MV-4-11 (cell line): ENCODE measurements at places on chromosomes 6 and 20.
A peak's percentile ranks its signal among the peaks of the same experiment; 100 is the strongest.

- no peak for DNase-seq
These were observed 375.5 kb downstream of the PAX1 start for GRCh38 chr20:22080985-22081384.

- DNase-seq, result peak; percentile 32
These were observed 3.1 kb downstream of the B3GALT4 start for GRCh38 chr6:33279971-33280511.

- no peak for DNase-seq
These were observed 322.8 kb downstream of the FARS2 start for GRCh38 chr6:5584078-5584482.

DNA sequence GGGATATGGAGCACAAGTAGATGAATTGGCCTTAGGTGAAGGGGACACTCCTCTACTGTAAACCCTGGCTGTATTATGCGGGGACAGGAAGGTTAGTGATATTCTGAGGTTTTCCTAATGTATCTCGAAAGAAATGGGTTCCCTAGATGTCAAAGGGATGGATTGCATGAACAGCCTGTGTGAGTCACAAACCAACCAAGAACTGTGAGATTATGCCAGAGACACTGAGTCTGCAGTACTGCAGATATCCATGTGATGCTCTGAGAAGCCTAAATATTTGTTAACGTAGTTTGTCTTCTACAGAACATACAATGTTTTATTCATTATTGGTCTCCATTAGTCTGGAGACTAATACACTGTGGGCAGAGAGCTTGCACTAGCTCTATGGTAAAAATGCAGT is 182.2 kb downstream of the AKAP7 start:
- DNase-seq, result no peak

DNA sequence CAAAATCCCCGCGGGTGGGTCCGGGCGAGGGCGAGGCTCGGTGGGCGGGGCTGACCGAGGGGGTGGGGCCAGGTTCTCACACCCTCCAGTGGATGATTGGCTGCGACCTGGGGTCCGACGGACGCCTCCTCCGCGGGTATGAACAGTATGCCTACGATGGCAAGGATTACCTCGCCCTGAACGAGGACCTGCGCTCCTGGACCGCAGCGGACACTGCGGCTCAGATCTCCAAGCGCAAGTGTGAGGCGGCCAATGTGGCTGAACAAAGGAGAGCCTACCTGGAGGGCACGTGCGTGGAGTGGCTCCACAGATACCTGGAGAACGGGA is 809 bp downstream of the HLA-G start:
- DNase-seq, result no peak

DNA sequence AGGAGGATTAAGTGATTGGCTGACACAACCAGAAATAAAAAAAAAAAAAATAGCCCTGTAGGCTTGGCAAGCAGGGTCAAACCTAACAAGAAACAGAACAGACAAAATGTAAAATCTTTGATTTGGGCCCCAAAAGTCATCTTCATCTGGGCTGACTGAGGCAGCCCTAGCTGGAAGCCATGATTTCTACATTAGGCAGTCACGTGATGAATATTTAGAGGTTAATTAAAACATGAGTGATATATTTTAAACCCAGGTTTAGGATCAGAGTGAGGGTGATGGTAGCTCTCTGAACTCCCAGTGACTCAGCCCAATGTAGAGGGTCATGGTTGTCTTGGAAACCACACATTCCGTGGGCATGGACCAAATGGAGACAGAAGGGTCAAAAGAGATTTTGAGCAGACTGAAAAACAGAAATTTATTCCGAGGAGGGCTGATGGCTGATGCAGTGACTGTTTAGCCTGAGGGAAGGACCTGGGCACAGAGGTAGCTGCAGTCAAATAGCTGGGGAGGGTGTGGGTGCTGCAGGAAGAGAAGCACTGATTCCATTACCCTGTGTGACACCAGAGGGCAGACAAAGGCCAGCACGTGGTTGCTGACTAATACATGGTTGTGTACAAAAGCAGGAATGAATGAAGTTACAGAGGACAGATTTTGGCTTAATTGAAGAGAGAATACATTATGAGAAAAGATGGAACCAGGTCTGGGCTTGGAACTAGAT is 573.1 kb upstream of the CHD6 start:
- no peak for DNase-seq

DNA sequence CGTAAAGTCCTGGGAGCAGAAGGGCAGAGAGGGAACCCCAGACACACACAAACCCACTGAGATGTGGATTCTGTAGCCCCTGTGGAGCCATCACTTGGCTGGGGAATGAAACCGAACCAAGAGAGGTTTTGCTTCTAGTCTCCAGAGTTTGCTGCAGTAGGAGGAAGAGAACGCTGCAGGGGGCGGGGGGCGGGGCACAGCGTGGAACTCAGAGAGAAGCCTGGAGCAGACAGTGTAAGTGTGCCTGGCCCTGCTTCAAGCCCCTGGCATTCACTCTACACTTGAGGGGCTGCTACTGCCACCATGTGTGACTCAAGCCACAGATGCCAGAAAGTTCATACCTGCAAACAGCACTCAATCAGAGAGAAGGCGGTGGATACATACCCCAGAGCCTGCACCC is 18.9 kb downstream of the GABRR1 start:
- no peak for DNase-seq

GRCh38 chr6:160917572-160917971 is 74.0 kb upstream of the MAP3K4 start:
- DNase-seq, result no peak

DNA sequence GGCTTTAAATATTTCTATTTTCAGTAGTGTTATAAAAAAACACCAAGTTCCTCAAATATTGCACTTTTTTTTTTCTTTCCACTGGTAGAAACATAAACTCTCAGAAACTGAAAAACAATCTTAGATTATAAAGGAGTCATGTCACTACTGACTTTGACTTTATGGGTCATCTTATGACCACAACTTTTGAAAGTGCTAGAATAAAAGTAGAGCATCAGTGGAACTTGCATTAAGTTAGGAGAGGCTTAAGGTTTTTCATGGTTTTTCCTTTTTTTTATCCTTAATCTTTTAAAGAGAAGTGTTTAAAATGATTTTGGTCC is 56.6 kb upstream of the SUPT3H start:
- peak; percentile 65 for DNase-seq

DNA sequence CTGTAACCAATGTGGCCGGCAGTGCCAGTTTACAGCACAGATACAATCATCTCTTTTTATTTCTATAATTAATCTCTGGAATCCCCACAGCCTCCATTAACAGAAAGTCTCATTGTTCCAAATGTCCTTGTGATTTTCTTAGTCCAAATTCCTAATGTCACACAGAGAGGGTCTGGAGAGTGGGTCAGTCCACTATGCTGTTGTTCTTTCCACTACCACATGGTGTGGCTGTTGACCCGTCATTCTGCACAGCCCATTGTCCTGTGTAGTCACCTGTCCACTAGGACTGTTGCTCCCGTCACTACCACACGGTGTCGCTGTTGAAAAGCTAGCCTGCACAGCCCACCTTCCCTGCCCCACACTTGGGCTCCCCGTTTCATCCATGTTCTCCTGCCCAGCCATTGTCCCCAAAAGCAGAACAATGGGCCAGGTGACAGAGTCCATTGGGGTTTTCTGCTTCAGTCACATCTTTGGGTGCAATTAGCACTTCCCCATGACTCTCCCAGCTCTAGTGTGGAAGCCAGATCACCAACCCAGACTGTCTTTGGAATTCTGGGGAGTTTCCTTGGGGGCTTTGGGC is 8.6 kb upstream of the LBP start:
- DNase-seq, result peak; percentile 32

- no peak for DNase-seq
These were observed 8.7 kb upstream of the PTPRA start for GRCh38 chr20:2864626-2865025.

- no peak for DNase-seq
These were observed 6.7 kb downstream of the SDC4 start for GRCh38 chr20:45341579-45341938.

DNA sequence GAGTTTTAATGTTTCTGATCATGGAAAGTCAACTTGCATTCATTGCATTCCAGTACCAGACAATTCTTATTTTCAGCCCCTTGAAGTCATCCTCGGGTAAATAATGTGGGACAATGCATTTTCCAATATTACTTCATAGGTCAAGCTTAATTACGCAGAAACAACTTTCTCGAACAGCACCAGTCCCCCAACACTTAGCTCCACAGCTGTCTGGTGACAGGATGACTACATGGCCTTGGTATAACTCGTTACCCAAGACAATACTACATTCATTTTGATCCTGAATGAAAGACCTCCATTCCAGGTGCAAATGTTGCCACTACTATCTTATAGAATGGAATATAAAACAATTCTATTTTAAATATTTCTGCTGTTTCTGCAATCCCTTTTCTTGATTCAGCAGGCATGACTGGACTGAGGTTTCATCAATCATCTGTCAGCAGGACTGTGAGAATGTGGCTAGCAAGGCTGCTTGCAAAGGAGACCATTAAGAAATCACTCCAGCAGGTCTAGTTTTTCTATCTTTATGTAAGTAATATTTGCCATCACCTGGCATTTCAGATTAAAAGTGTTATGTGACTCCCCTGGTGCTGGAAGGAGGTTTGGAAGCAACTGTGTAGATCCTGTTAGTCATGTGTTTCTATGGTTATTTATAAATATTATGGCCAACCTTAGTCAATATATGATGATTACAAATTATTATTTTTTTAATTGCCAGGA is 147.9 kb downstream of the HAO1 start:
- no peak for DNase-seq

- no peak for DNase-seq
These were observed 18.5 kb downstream of the DST start for GRCh38 chr6:56624046-56624727.

GRCh38 chr6:128500014-128500413 is 20.4 kb downstream of the PTPRK start:
- no peak for DNase-seq

- DNase-seq, result no peak
These were observed 1.2 kb downstream of the MAK start for GRCh38 chr6:10837009-10837621.

DNA sequence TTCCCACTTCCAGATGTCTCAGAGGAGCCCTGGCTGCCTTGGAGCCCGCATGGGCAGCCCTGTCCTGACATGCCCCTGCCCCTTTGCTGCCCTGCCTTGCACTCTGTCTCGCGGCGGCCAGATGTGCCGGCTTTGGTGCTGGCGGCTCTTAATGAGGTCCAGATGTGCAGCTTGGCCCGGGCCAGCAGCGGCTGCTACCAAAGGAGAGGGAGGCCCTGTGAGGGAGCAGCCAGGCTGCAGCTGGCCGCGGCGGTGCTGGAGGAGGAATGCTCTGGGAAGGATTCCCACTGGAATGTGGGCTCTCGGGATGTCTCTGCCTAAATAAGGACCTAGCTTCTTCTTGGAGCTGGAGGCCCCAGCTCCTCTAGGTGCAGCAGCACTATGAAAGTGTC is 72.4 kb downstream of the FGD2 start:
- DNase-seq, result no peak

- DNase-seq, result peak; percentile 99
These were observed 19.8 kb downstream of the SIRPD start for GRCh38 chr20:1537731-1538058.

GRCh38 chr6:2360126-2360525 is 114.7 kb upstream of the GMDS start:
- no peak for DNase-seq

DNA sequence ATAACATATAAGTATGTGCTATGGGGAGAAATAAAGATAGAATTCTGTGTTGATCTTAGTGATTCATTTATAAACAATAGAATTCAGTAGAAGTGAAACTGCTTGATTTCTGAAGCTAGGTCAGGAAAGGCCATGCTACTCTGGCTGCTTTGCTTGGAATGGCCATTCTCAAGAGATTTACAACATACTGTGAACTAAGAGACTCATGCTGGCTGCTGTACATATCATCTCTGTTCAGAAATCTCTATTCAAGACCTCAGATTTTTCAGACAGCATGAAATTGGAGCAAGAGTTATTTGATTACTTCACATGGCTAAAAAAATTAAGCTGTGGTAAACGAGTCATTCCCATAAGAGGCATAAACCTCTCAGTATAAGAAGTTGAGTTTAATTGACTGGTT is 662.6 kb downstream of the BCKDHB start:
- DNase-seq, result no peak

- DNase-seq, result no peak
These were observed 427.1 kb downstream of the CD83 start for GRCh38 chr6:14544666-14545065.

GRCh38 chr6:114277220-114277619 is 65.6 kb downstream of the HS3ST5 start:
- no peak for DNase-seq

DNA sequence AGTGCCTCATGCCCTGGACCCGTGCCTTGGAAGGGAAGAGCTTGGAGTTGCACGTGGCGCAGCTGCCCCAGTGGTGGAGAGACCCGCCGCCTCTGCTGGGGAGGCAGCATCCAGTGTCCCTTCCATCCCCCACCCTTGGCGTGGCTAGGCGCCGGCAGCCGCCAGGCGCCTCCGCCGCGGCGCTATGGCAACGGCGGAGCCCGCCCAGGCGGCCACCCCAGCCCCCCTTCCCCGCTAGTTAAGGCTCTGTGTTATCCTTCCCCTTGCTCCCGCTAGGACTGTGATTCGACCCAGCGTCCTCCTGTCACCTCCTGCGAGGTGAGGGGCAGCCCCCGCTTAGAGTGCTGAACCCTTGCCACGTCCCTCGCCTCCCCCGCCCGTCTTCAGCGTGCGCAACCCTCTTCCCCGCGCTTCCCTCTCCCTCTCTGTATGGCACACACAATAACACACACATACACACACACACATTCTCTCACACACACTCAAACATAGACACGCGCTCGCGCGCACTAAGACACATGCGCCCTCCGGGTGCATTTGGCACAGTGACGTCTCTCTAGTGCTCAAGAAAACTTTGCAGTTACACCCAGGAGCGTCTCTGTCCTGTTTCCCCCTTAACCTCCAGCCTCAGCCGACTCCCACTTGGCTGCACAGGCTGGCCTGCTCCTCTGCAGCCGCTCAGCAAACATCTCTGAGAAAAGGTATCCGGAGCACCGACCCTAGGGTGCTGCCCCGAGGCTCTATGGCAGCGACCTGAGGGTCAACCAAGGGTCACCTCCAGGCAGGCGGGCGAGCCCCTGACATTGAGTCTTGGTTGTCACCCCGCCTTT is 8.5 kb downstream of the GRIK2 start:
- DNase-seq, result no peak

DNA sequence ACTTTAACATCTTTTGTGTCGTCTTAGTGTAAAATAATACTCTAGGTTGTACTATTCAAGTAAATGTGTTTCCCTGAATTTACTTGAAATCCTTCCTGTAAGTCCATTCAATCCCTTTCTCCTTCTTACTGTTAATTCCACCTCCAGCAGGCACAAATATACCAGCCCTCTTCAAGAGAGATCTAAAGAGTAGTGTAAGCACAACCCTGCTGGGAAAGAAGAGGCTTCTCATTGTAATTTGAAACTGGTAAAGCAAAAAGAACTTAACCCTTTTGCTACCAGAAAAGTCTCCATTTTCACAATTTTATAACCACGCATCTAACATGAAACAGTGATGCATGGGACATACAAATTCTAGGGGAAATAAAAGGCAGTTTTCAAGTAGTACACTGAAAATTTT is at the start of gene BMP5:
BMP5 (minus strand) TSS at position 191 of the 400 bp plus-strand sequence. CDS start 725 bp downstream, outside the sequence.
- DNase-seq, result no peak

- peak; percentile 64 for DNase-seq
These were observed 164.3 kb downstream of the VEGFA start for GRCh38 chr6:43934183-43934802.

GRCh38 chr6:117829594-117830319 is 77.3 kb upstream of the SLC35F1 start:
- DNase-seq, result no peak

GRCh38 chr20:55565096-55565773 is 440.1 kb downstream of the CBLN4 start:
- DNase-seq, result no peak

- no peak for DNase-seq
These were observed 45.2 kb downstream of the RANBP9 start for GRCh38 chr6:13666194-13667105.
